ENCODE measurements at places on chromosomes 1 and 21. TPM values are rescaled to one million over a fixed set of nuclear protein-coding genes. Genes with fewer than 3 reads are reported as not detected.
A peak's percentile ranks its signal among the peaks of the same experiment; 100 is the strongest.

DNA sequence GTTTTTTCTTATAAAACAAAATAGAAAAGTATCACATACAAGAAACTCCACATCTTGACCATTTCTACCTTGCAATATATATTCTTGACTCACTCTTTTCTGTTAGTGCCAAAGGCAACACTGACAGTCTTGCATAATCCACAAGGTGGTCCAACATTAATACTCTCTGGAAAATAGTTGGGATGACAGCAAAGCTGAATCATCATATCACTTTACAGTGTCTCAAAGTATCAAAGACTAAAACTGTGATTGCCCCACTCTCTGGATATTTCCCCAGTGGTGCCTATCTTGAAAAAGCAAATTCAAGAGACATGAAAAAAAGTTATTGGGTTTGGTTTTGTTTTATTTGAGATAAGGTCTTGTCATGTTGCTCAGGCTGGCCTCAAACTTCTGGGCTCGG, 14.6 kb upstream of the TGFBR3 start:
- DNase-seq: no peak

DNA sequence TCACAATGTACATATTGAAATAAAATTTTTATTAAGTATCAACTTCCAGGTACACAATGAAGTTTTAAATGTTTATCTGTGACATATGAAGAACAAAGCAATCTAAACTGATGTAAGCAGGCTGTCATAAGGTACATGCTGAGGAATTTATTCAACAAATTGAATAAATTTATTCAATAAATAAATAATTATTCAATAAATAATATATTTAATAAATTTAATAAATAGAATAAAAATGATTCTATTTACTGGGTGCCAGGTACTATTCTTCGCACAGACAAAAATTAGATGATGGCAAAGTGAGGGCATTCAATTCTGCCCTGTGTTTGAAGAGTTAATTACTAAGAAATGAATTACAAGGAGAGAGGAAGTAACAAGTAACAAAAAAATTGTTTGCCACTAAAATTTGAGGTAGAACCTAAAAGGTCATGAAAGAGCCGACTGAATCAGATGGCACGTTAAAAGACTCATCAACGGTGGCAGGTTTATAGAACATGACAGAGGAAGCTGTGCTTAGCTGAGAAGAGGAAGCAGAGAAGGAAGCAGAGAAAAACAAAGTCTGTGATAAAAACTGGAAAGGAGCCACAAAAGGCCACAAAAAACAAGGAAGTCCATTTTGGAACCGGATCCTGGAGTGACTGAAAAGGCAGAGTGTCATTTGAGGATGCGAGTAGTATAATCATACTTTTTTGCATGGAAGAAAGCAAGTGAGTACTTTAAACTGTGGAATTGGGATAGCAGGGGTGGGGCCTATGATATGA, 2.2 kb upstream of the USP24 start:
- peak; percentile 29 for DNase-seq

- DNase-seq: no peak
Measured at GRCh38 chr1:205637854-205638468, 6.2 kb upstream of the ELK4 start.

DNA sequence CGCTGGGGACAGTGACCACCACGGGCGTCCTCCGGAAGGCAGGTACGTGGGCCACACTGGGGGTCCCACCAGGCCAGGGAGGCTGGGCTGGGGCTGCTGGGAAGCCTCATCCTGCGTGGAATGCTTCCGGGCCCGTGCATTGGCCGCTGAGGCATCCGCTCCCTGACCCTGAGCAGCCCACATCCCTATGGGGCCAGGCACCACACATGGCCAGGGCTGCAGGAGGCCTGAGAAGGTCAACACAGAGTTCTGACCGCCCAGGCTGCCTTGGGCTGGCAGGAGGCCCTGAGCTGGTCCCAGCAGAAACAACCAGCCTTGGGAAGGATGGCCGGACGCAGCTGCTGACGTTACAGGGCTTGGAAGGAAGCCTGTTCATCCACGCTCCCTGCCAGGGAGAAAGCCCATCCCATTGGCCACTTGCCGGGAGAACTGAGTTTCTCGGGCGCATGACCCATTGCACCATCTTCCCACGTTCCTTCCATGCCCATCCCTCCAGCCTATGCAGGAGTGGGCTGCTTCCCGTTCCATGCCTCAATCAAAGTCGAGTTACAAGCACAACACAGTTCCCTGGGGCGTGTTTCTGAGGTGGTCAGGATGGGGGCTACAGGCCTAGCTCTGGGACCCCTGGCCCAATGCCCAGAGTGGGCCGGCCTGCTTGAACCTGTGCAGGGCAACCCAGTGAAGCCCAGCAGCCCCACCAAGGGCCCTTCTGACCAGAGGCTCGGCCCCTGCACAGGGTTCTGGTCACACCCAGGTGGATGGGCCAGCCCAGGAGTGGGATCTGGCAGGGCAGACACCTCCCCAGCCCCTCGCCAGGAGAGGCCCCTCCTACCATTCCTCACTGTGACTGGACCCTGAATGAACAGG, 31.7 kb downstream of the TRIM11 start:
- no peak for DNase-seq

DNA sequence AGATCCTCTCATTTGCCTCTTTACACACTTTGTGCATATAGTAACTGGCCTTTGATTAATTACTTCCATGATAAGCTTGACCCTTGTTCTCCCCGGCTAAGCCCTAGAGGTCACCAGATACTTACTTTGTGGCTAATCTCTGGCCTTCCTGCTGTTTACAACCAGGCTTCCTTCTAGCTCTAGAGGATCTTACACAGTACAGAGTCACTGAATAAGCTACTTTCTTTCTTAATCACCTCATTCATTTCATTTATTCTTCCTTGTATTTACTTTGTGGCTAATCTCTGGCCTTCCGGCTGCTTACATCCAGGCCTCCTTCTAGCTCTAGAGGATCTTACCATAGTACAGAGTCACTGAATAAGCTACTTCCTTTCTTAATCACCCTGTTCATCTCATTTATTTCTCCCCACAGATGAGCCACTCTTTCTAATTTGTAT, 144.3 kb upstream of the C1orf21 start:
- DNase-seq: no peak

DNA sequence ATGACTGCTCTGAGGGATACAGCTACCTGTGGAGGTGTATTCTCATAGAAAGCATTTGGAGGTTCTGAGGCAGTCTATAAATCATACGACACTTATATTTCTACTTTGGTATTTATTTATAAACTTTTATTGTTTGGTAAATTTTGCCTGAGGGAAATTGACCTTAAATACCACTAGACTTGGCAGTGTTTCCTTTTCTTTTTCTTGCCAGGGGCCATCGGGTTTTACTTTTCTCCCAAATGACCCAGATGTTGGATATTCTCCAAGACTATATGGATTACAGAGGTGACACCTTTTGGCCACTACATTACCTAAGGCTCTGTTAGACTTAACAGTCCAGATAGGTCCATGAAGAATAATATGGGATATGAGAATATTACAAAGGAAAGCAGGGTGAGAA, 28.2 kb downstream of the CHD1L start:
- DNase-seq: no peak

GRCh38 chr1:233390842-233391737, 63.6 kb downstream of the MAP3K21 start:
- no peak for DNase-seq

DNA sequence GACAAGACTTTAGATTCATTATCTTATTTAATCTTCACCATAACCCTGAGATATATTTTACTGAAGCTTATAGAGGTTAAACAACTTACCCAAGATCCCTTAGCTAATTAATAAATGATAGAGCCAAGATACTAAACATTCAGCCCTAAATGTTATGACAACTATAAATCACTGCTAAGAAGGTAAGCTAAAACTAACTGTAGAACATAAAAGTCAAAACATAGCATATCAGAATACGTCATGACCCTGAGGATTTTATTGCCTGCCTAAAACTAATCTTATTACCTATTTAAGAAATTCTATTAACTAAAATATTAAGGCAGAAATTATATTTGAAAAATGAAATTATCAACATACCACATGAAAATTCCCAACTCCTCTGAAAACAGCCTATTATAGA, 22.6 kb downstream of the EVI5 start:
- DNase-seq: no peak

DNA sequence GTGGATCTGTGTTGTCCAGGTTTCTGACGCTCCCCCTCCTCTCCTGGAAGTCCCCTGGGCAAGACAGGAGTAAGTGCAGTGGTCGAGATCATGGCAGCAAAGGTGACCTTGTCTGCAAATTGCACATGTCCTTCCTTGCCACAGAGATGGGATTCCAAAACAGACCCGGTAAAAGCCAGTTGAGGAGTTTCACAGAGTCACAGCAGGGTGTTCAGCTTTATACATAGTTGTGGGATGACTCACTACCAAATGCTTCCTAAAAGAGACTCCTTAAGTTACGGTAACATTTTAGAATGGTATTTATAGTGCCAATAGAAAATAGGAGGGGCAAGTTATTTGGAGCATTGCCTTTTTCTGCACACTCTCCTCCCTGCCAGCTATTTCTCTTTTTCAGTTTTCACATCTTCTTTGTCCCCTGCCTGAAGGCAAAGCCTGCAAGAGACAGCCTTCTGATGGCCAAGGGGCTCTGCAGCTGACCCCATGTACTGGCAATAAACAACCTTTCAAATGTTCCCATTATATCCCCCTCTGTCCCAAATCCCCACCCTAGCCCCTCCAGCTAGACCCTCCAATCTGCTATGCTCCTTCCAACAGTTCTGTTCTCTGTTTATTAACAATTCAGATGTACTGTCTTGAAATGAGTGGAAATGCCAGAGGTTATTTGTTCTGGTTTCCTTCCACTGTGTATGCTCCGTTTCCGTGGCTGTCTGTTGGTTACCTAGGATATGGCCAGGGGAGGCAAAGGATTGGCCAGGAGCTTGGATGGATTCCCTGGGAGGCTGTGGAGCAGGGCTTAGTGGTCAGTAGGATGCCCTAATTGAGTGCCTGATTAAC, 115.0 kb downstream of the TGFB2 start:
- no peak for DNase-seq

GRCh38 chr1:96968983-96969382, 247.4 kb downstream of the PTBP2 start:
- no peak for DNase-seq

GRCh38 chr1:227240983-227241382, 77.3 kb downstream of the CDC42BPA start:
- no peak for DNase-seq

- DNase-seq: no peak
Measured at GRCh38 chr1:203281033-203281432, 24.3 kb upstream of the BTG2 start.

GRCh38 chr1:228085287-228085951, 2.9 kb downstream of the ARF1 start:
- DNase-seq: no peak

GRCh38 chr1:7008331-7008730, 223.1 kb downstream of the CAMTA1 start:
- DNase-seq: no peak

- no peak for DNase-seq
Measured at GRCh38 chr1:212769459-212770167, 22.0 kb downstream of the NSL1 start.

- DNase-seq: peak; percentile 10
Measured at GRCh38 chr1:211606332-211606913, 27.5 kb upstream of the SLC30A1 start.

- DNase-seq: no peak
Measured at GRCh38 chr1:109864047-109864822, 46.4 kb upstream of the CSF1 start.

- DNase-seq: no peak
Measured at GRCh38 chr21:23811805-23812204, 1795.5 kb downstream of the MRPL39 start.

DNA sequence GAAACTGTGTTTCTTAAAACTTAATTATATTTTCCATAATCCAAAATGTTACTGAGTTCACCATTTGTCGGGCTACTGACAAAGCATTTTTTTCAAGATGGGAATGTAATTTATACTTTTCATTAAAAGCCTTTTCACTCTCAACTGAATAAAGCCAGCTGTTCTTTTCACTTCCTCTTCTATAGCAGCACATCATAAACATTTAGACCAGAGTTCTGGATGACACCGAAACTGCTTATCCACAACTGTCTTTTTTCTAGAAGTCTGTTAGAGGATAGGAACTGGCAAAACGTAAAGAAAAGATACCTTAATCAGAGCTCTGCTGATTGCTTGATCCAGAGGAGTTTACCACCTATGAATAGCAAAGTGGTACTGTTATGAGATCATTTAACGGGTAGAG, 594.7 kb downstream of the ADGRL2 start:
- DNase-seq: no peak

DNA sequence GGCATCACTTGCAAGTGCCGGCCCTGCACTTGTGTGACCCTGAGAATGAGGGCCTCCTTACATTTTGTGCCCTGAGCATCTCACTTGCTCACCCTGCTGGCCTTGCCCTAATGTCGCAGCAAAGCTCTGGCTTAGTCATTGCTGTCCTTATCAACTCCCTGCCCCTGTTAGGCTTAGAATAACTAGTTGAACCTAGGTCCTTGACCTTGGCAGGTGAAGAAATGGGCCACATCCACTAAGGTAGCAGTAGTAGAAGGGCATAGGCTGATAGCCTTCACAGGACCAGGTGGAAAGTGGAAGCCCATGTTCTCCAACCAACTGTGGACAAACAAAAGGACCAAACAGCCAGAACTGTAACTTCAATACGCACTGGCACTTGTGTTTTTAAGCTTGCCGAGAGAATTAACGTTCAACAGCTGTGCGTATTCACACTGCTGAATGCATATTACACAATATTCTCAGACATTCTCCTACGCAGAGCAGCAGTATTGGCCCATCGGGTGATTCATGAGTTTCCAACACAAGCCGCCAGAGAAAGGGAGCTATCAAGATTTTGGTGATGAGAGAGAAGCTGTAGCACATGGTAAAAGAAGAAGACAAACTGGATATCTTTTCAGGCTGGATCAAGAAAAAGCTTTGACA, 27.7 kb upstream of the PTGFRN start:
- DNase-seq: peak; percentile 38

DNA sequence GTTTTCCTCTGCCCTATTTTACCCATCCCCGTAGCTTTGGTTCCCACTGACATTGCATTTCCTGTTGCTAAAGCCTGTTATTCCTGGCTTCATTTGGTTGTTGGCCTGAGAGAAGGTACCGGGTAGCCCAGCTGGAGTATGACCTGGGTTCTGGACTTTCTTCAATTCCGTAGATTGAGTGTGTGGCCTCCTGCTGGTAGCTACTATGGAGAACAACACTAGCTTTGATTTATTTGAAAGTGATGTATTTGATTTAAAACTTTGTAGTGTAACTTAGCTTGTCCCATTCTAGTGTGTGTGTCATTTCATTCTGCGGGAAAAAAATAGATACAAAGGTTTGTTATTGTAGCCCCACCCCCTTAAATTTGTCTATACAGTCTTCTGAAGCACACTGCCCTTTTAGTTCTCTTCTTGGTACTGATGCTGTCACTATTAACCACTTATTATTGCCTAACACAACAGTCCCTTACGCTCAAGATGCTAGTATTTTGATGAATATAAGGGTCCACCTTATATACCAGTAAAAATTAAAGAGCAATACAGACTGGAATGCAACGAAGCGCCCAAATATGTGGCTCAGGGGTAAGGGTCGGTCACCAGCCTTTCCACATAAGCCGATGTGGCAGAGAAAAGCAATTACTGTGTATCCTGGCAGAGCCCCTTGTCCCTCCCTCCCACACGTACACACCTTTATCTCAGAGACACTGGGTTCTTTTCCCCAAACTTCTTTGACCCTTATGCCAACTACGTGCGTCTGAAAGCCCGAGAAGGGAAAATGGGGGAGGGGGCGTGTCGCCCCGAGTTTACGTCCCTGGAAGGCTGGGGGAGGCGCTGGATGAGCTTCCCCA, 643 bp upstream of the MOV10 start:
- peak; percentile 19 for DNase-seq

GRCh38 chr1:190098756-190099155, 378.9 kb downstream of the BRINP3 start:
- no peak for DNase-seq

GPR25 gene
- total RNA-seq: not detected

NTNG1 gene
- total RNA-seq: not detected

FLG gene
- not detected for total RNA-seq

SH2D2A gene
- 56.3 TPM for total RNA-seq

CRYBG2 gene
- total RNA-seq: 2.6 TPM

TSSK3 gene
- total RNA-seq: 2.2 TPM

All from activated CD4-positive, alpha-beta T cell treated with anti-CD3 and anti-CD28 coated beads, Interleukin-2, amount 10 ng/mL, durations not matched to agents 7 days and 5 days (primary cell).